ENCODE measurements at places on chromosomes 6 and 20.

- no peak for DNase-seq
These were observed 40.1 kb downstream of the ZBTB2 start for GRCh38 chr6:151351146-151351700.

DNA sequence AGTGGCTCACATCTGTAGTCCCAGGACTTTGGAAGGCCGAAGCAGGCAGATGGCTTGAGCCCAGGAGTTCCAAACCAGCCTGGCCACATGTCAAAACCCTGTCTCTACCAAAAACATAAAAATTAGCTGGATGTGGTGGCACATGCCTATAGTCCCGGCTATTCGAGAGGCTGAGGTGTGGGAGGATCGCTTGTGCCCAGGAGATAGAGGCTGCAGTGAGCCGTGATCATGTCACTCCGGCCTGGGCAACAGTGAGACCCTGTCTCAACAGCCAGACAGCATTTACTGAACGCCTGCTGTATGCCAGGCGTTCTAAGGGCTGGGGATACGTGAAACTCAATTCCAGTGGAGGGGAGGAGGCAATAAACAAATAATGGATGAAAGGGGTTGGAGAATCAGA lies 69.9 kb downstream of the ATP9A start:
- DNase-seq = no peak

GRCh38 chr20:38159957-38160756 lies 4.9 kb downstream of the TGM2 start:
- DNase-seq = no peak

GRCh38 chr6:52965380-52965779 lies 29.7 kb downstream of the GSTA4 start:
- no peak for DNase-seq

GRCh38 chr6:49557177-49557576 lies 6.7 kb downstream of the C6orf141 start:
- DNase-seq = no peak

- no peak for DNase-seq
These were observed 86.3 kb downstream of the SLC22A23 start for GRCh38 chr6:3370361-3371221.

- no peak for DNase-seq
These were observed 1.0 kb downstream of the HELZ2 start for GRCh38 chr20:63572788-63573646.

DNA sequence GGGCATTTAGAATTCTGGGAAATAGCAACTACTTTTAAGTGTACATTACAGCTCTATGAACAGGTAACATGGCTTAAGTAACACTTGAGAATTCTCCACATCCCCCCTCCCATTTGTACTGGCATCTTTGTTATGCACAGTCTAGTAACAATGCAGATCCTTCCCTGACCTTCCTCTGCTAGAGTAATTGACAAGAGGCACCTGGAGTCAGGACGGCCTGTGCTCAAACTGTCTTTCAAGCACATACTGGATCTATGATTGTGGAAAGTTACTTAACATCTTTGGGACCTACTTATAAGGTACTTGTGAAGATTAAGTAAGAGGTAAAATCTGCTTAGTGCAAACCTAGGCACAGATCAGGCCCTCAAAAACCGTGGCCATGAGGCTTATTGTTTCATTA lies 21.9 kb upstream of the GSTA3 start:
- DNase-seq = no peak

GRCh38 chr6:11497107-11497506 lies 40.4 kb upstream of the TMEM170B start:
- DNase-seq = no peak

GRCh38 chr20:54535033-54535432 lies 59.6 kb downstream of the DOK5 start:
- no peak for DNase-seq

DNA sequence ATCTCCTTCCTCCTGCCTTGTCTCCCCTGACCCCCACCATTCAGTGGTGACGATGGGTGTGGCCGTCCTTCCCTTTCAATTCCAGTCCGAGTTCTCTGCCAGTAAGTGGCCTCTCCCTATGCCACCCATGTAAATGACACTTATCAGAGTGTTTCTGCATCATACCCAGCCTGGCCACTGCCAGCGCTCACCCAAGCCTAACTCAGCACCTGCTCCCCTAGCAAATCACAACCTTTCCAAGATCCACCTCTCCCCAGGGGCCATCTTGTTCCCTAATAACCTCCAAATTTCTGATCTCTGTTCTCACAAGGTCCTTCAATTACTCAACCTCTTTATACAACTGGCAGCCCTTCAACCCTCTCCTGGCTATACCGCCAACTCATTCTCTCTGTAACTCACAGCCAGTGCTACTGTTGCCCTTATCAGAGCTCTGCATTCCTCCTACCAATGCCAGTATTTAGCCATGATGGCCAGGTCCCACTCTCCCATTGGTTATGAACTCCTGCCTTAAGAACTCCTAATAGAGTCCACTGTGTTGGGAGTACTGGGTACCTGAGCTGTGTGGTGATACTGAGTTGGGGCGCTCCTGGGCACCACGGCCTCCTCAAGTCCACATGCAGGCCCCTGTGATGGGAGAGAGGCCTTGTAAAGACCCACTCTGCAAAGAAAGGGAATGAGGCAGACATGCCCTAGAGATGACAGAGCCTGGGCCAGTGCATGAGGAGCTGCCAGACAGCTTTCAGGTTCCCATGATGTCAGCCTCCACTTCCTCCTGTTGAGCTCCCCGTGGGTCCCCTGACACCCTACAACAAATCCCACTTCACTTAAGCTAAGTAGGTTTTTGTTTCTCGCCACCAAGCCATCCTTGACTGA lies 187.4 kb upstream of the RREB1 start:
- DNase-seq = no peak

DNA sequence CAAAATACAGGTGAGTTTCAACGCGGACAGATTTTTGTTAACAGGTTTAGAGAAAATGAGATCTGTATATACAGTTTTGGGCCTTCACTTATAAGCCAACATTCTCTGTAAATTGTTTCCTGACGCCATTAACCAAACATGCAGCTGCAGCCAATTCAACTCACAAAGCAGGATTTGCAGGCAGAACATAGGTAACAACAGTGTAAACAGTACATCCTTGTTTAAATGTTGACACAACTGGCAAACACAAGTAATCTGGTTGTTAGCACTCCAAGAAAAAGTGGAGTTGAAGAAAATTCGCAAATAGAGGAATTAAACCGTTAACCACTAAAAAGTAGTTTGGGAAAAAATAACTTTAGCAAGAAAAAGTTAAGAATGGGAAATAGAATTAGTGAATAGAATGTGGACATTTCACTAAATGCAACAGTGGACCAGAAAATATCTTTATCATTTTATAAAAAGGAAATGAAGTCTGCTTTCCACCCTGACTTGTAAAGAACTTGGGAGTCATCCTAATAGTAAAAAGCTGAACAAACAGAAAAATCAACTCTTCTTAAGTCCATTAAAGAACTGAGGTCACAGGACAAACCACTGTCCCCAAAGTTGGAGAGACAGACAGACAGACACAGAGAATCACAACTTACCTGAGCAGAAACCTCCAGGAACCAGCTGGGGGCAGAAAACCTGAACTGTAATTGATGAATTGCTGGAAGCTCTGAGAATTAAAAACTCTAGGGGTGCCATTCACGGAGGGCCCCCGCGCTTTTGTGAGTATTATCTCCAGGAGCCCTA lies 10.1 kb downstream of the SMIM28 start:
- DNase-seq = no peak

DNA sequence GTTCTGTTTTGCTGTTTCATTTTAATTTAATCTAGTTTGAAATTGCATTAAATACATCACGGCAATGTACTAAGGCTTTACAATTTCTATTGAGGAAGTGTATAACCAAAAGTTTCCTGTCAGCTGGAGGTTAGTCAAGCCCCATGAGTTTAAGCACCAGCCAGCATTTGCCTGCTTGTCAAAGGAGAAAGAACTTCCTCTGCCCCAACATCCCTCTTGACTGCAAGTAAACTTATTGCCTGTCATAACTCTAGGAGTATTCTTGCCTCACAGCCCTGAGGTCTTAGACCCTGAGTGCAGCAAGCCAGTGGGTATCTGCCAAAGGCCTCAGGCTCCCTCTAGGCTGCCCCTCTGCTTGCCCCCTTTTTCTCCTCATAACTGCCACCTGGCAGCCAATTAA lies 106.7 kb upstream of the INSM1 start:
- DNase-seq = no peak

DNA sequence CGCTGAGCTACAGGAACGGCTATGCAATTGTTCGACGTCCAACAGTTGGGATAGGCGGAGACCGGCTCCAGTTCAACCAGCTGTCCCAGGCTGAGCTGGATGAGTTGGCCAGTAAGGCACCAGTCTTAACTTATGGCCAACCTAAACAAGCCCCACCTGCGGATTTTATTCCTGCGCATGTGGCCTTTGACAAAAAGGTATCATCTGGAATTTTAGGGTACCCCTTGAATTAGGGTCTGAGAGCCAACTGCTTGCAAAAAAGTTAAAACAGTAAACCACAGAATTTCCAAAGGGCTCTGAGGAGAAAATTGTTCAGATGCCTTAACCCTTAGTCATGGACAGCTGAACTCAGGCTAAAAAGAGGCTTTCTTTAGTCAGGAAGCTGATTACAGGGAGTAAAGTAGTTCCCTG lies 3.8 kb downstream of the EFHC1 start:
- DNase-seq = no peak

- no peak for DNase-seq
These were observed 884 bp upstream of the CUTA start for GRCh38 chr6:33418690-33419291.

GRCh38 chr20:55782912-55783253 lies 222.4 kb downstream of the CBLN4 start:
- DNase-seq = no peak

GRCh38 chr6:62265906-62266525 lies 20.0 kb downstream of the KHDRBS2 start:
- DNase-seq = no peak

GRCh38 chr6:89840538-89840937 lies 10.9 kb downstream of the CASP8AP2 start:
- no peak for DNase-seq

DNA sequence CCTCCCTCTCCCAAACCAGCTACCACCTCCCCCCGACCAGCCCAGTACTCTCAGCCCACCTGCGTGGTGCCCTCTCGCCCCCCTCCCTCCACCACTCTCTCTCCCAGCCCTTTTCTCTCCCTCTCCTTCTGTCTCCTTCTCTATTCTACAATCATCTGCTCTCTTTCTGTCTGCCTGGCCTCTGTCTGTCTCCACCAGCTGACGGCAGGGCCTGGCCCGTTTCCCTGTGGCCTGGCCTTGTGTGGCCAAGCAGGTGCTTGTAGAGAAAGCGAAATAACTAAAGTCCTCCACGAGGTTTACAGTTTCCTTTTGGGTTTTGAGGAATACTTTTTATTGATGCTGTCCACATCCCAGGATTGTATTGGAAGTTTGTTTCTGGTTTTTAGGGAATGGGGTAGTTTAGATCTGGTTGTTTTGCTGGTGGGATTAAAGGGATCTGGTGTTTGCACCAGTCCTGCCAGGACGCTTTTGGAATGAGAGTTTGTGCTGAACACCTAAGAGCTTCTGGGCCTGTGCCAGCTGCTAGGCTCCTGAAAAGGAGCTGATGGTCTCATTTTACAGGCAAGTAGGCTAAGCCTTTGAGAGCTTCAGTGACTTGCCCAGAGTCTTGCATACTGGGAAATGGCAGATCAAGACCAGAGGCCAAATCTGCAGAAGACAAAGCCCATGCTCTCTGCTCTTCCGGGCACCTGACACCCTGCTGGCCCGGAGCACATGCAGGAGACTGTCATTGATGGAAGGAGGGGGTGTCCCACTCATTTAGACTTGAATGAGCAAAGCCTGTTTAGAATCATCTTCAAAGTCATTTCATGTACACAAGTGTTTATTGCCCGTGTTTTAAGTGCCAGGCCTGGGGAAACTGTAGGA lies 161.7 kb downstream of the SYCP2 start:
- DNase-seq = no peak

GRCh38 chr6:80143419-80143937 lies 37.0 kb downstream of the BCKDHB start:
- DNase-seq = no peak

- DNase-seq = no peak
These were observed 83.1 kb upstream of the PTPN1 start for GRCh38 chr20:50426866-50427718.

- no peak for DNase-seq
These were observed 9.5 kb upstream of the ATRN start for GRCh38 chr20:3461211-3461771.

GRCh38 chr20:52892023-52892422 lies 80.1 kb upstream of the TSHZ2 start:
- no peak for DNase-seq

DNA sequence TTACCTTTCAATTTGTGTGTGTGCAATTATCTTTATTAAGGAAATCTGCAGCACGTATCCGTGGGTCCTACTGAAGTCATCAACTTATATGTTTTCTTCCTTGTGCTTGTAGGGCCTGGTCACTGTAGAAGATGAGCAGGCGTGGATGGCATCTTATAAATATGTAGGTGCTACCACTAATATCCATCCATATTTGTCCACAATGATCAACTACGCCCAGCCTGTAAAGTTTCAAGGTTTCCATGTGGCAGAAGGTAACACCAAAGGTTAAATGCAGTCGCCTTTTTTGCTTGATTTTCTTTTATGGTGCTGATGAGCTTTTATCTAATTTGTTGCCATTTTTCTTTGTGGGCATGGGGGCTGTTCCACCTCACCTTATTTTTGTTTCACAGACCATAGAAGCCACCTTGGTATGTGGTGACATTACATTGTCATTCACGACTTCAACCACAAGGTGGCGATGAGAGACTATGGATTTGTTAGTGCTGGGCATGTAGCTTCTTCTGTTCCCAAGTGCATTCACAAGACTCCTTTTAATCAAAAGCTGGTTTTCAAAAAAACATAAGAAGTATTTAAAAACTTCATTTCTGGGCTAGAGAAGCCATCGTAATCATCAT lies 106.5 kb upstream of the LAMP5 start:
- DNase-seq = no peak

DNA sequence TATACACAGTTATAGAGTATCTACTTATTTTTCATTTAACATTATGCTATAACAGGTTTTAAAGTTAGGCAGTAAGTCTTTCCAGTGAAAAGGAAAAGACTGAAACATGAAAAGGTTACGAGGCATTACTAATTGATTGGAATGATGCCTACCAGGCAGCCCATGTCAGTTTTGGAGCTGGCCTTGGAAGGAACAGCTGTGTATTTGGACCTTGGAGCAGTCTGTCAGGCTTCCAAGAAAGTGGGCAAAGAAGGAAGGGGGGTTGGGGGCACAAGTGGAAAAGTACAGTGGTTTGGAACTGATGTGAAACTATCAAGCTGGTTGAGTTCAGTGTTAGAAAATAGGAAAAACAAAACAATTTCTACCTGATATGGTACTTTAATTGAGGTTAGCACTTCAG lies 41.7 kb downstream of the SLC16A10 start:
- no peak for DNase-seq
